Non-pigmented ciliary epithelial cell (primary cell): ENCODE measurements at places on chromosomes 3 and 15.

GRCh38 chr15:66948294-66948693 lies 117.1 kb upstream of the SMAD3 start:
- no peak for DNase-seq

- no peak for DNase-seq
Measured at GRCh38 chr3:60643831-60644230, 607.4 kb downstream of the FHIT start.

- DNase-seq = no peak
Measured at GRCh38 chr15:58331560-58331912, 100.3 kb upstream of the LIPC start.

DNA sequence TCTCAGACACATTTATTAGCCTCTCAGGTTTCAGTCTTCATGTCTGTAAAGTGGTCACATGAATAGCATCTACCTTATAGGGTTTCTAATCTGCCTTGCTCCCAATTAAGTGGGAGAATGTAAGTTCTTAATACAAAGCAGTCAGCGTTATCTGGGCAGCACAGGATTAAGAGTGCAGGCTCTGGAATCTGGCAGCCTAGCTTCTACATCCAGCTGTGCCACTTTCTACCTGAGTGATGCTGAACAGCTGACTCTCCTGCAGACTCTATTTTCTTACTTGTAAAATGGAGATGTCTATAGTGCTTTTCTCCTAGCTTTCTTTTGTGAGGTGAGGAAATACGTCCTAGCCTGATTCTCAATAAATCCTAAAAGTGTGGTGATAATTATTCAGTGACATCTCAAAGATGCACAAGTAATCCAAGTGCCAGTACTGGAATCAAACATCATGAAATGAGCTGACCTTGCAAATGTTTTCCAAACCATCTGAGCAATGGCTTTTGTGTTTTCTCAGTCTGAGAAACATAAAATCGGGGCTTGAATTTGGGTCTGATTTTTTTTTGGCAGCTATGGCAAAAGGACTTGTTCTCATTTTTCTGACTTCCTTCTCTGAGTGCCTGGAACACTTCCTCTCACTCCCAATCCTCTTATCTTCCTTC lies 232.2 kb upstream of the FEZF2 start:
- no peak for DNase-seq

GRCh38 chr15:33757516-33758232 lies 210.6 kb upstream of the CHRM5 start:
- no peak for DNase-seq

- DNase-seq = no peak
Measured at GRCh38 chr15:27903405-27903804, 195.7 kb downstream of the OCA2 start.

DNA sequence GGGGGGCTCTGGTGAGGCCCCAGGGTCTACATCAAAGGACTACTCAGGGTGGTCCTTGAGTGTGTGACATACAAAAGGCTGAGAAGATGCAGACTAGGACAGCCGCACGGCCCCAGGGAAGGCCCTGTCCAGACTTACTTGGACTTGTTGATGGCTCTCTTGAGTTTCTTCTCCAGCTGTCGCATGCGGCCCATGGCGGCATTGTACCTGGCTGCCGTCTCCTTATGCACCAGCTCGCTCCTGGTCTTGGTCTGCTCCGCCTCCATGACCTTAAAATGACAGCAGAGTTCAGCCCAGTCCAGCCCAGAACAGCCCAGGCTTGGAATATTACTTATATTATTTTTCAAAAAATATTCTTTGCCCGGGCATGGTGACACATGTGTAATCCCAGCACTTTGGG lies 56.0 kb downstream of the CAPN7 start:
- no peak for DNase-seq
